ENCODE measurements at places on chromosomes 13 and 19. TPM values are rescaled to one million over a fixed set of nuclear protein-coding genes. Genes with fewer than 3 reads are reported as not detected.

The ZNF563 gene
- 1.1 TPM for total RNA-seq

DNA sequence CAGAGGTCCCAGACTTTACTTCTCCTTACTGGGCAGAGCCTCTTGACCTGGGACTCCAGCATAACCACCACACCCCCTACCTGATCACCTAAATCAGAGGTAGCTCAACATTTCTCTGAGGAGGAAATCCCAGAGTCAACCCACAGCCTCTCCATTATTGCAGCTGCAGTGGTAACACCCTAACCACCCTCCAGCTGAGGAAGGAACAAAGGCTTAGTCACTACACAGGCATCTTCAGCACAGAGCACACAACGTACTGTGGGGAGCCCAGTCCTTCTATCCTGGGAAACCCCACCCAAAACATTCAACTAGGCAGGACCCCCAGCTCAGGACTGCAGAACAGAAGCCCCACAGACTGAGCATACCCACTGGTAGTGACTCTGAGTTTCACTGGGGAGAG is 824.7 kb upstream of the SLITRK5 start:
- no peak for DNase-seq

GRCh38 chr13:37446503-37446902 is 152.1 kb downstream of the POSTN start:
- DNase-seq = peak; percentile 62

DNA sequence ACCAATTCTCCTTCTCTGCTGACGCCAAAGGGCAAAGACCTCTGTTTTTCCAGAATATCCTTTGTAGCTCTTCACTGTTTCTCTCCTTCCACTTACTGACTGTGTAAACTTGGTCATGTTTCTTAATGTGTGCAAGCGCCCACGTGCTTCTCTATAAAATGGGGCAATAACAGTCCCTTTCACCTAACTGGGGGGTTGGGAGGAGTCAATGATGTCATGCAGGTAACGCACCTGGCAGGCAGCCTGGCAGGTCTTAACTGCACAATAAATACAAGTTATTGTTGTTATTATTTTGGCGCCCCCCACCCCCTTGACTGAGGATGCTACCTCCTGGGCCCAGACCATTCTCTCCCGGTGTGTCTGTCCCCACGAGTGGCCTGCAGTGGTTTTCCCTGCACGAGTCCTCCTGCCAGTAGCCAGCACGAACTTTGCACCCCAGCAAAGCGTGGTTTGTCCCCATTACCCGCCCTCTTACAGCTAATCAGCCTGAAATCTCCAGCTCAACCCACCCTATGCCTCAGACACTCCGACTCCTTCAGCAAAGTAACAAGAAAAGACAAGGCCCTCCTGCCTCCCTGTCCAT is 5.3 kb downstream of the SBSN start:
- no peak for DNase-seq

Measured in MCF 10A (cell line).